Tibial nerve (tissue), 4 donors: ENCODE measurements at places on chromosomes 12 and 14.

DNA sequence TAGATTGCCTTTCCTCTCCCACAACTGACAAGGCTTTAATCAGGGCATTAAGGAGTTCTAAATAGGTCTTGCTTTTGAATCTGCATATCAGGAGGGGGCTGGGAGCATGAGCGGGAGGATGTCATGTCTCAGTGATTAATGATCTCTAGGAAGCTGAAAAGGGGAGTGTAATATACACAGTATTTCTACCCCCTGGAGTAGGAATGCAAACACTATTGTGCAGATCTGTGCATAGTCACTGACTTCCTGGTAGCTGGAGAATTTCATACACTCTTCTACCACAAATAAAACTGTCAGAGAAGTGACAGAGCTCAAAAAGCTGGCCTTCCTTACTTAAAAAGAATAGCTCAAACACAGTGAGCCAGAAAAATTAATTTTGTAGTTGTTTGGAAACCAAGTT is 65.8 kb downstream of the RIC8B start:
- H3K4me1 ChIP-seq: peaks cover 3% of the 10 kb centered on the region
- H3K27me3 ChIP-seq: no peaks in the 10 kb centered on the region
- H3K4me3 ChIP-seq: no peak overlapping the region
- no peaks in the 10 kb centered on the region for H3K36me3 ChIP-seq

DNA sequence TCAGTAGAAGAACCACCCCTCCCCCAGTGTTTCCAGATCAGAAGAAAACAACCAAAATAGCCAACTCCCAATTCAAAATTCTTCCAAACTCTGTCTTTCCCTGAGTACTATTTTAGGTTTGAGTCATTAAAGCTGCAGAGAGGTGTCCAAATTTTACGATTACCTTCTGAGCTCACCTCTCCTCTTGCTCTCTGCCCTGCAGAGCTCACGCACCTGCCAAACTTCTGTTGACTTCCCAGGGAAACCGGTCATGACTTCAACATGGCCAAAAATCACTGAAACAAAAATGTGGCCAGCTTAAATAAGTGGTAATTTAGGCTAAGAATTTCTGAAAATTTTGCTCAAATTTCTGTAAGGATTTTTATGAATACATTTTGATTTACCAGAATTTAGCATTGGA is 70.9 kb upstream of the OTX2 start:
- H3K36me3 ChIP-seq: no peaks in the 10 kb centered on the region
- no peak for DNase-seq
- no peaks in the 10 kb centered on the region for H3K27me3 ChIP-seq

DNA sequence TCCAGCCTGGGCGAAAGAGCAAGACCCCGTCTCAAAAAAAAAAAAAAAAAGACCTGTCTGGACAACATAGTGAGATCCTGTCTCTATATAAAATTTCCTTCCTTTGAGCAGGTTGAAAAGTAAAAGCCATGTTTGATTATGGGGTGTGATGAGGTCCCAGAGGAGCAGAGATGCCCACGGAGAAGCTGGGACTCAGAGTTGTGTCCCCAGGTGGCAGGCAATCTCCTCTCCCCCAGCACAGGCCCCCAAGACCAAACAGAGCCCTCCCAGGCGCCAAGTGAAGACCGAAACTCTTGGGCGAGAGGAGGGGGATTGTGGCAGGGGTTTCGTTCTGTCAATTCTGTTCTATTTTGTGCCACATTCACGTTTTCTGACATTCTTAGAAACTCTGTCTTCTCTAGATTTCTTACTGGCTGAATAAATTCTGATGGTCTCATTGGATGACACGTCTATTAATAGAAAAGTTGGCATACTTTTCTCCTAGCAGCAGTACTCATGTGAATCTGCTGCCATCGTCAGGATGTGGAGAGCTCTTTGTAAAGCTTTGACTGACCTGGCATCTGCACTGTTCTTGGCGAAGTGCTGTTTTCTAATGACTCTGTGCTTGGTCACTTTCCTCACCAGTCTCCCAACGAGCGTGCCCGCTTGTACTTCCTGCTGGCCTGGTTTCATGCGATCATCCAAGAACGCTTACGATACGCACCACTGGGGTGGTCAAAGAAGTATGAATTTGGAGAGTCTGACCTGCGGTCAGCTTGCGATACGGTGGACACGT is 43.4 kb downstream of the HSP90AA1 start:
- H3K27me3 ChIP-seq: no peaks in the 10 kb centered on the region
- H3K27ac ChIP-seq: no peak overlapping the region
- no peak overlapping the region for H3K4me3 ChIP-seq
- peaks cover 100% of the 10 kb centered on the region for H3K36me3 ChIP-seq
- H3K4me1 ChIP-seq: peaks cover 15% of the 10 kb centered on the region

DNA sequence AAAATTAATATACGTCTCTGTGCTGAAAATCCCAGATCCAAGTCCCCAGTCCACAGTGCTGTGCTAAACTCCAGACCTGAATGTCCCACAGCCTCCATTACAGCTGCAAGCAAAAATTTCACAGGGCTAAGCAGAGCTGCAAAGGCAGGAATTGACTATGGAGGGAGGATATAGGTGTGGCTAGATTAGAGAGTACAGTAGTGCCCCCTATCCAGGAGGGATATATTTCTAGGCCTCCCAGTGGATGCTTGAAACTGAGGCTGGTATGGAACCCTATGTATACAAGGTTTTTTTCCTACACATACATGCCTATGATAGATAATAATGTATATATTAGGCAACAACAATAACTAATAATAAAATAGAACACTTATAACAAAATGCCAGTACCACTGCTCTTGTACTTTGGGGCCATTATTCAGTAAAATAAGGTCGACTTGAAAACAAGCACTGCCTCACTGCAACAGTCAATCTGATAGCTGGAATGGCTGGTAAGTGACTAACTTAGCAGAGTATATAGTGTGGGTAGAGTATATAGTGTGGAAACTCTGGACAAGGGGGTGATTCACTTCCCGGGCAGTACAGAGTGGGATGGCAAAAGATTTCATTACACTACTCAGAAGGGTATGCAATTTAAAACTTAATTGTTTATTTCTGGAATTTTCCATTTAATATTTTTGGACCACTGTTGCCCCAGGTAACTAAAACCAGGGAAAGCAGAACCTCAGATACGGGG is 82.7 kb downstream of the C14orf132 start:
- no peak overlapping the region for H3K4me3 ChIP-seq
- H3K27me3 ChIP-seq: no peaks in the 10 kb centered on the region
- no peaks in the 10 kb centered on the region for H3K36me3 ChIP-seq
- peak overlapping the region; percentile 32 for H3K27ac ChIP-seq
- H3K4me1 ChIP-seq: peaks cover 36% of the 10 kb centered on the region

DNA sequence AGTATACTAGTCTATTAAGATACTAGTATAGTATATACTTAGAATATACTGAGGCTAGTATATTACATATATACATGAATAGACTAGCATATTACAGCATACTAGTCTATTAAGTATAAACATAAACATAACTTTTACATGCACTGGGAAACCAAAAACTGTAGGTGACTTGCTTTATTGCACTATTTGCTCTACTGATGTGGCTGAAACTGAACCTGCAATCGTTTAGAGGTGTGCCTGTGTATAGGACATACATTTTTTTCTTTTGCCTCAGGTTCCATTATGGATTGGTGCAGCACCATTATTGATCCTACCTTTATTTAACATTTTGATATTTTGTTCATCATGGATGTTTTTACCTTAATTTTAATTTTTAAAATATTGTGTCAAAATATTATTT is 143.2 kb upstream of the RGS6 start:
- H3K4me1 ChIP-seq: no peaks in the 10 kb centered on the region
- no peak overlapping the region for H3K27ac ChIP-seq
- H3K27me3 ChIP-seq: no peaks in the 10 kb centered on the region
- H3K36me3 ChIP-seq: no peaks in the 10 kb centered on the region
- no peak for DNase-seq
- no peak overlapping the region for H3K4me3 ChIP-seq

DNA sequence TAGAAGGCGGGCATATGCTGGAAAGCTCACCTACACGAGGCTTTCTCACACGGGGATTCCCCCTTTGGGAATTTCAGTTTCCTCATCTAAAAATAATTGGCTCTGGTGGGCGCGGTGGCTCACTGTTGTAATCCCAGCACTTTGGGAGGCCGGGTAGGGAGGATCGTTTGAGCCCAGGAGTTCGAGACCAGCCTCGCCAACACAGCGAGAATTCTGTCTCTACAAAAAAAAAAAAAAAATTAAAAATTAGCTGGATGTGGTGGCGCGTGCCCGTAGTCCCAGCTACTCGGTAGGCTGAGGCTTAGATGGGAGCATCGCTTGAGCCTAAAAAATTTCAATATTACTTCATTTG is 400 bp upstream of the NDUFA12 start:
- H3K27me3 ChIP-seq: no peaks in the 10 kb centered on the region
- H3K4me3 ChIP-seq: peak overlapping the region; percentile 84
- no peak for DNase-seq
- peaks cover 24% of the 10 kb centered on the region for H3K36me3 ChIP-seq

DNA sequence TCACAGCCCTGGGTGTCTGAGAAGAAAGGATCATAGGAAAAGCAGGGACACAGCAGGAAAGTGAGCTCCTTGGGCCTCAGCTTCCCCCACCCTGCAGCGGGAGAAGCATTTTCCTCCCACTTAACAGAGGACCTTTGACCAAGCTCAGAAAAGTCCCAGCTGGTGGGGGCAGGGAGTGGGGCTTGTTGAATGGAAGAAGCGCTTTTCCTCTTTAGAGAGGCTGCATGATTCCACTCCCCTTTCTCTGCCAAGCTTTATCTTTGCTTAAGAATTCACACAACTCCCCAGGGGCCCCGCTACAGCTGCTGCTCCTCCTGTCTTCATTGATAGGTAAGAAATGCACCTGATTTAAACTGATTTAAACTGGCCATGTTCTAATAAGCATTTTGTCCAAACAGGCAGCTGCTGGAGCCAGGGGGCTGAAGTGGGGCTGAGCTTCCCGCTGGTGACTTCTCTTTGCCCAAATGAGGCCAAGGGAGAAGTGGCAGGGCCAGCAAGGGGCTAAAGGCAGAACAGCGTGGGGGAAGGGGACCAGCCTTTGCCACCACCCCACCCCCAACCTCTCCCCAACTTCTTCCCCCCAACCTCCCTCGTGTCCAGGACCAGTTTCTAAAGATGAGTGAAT is 1.7 kb upstream of the PAPLN start:
- no peak overlapping the region for H3K4me3 ChIP-seq
- H3K27me3 ChIP-seq: peaks cover 13% of the 10 kb centered on the region

- H3K27ac ChIP-seq: no peak overlapping the region
- no peak for DNase-seq
- H3K4me3 ChIP-seq: no peak overlapping the region
- H3K4me1 ChIP-seq: no peaks in the 10 kb centered on the region
- no peaks in the 10 kb centered on the region for H3K36me3 ChIP-seq
These were observed 25.4 kb downstream of the DHRS2 start for GRCh38 chr14:23661542-23661941.

- no peaks in the 10 kb centered on the region for H3K4me1 ChIP-seq
- H3K36me3 ChIP-seq: peaks cover 23% of the 10 kb centered on the region
- DNase-seq: no peak
- H3K27ac ChIP-seq: no peak overlapping the region
- no peaks in the 10 kb centered on the region for H3K27me3 ChIP-seq
These were observed 22.4 kb upstream of the PDE1B start for GRCh38 chr12:54526812-54527630.

GRCh38 chr12:56230432-56231183 is 757 bp downstream of the SLC39A5 start:
- no peaks in the 10 kb centered on the region for H3K4me1 ChIP-seq
- H3K27me3 ChIP-seq: no peaks in the 10 kb centered on the region
- peak overlapping the region; percentile 62 for H3K27ac ChIP-seq
- H3K36me3 ChIP-seq: no peaks in the 10 kb centered on the region

GRCh38 chr14:66045572-66046021 is 440.6 kb upstream of the CCDC196 start:
- no peak overlapping the region for H3K4me3 ChIP-seq
- H3K36me3 ChIP-seq: no peaks in the 10 kb centered on the region
- no peaks in the 10 kb centered on the region for H3K4me1 ChIP-seq
- no peak overlapping the region for H3K27ac ChIP-seq
- DNase-seq: no peak

DNA sequence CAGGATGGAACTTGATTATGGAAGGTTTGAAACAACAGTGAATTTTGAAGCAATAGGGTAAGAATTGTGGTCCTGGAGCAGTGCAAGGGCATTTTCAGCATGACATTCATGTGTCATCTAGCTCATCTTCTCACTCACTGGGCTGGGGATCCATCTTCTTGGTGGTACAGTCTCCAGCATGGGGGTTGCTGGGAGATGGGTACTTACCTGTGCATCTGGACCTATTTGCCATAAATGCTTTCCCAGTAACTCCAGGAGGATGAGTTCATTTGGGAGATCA is 7.2 kb downstream of the HSP90AA1 start:
- no peaks in the 10 kb centered on the region for H3K27me3 ChIP-seq
- no peak overlapping the region for H3K27ac ChIP-seq
- H3K4me1 ChIP-seq: peaks cover 18% of the 10 kb centered on the region
- H3K4me3 ChIP-seq: no peak overlapping the region
- peaks cover 81% of the 10 kb centered on the region for H3K36me3 ChIP-seq

DNA sequence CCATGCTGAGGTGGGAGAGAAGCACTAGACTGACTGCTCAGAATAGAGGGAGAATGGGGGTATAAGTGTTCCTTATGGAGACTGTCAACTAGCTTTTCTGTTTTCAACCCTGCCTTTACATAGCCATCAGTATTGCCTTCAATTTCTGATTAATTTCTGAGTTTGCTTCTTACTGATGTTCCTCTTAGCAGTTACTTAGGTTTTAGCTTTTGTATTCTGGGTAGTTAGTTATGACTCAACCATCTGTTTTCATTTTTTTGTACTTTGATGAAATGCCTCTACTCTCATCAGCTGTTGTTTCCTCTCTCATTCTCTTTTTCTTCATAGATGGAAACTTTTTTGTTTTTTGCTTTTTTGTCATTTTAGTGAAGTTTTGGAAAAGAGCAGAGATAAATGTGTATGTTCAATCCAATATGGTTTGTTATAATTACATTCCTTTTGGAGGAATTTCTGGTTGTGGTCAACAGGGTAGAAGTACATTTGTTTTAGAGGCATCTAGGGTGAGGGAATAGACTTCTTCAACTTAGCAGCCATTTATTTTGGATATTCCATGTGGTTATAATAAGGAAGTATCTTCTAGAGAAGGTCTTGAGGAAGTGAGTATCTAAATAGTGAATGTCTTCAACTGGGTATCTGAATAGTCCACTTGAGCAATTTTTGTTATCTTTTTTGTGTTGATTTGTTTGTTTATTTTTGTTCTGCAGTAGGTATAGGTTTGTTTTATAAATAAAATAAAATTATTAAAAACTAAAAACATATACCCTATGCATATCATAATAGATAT is 29.6 kb downstream of the PMCH start:
- no peak for DNase-seq
- no peak overlapping the region for H3K27ac ChIP-seq
- H3K4me1 ChIP-seq: no peaks in the 10 kb centered on the region
- no peak overlapping the region for H3K4me3 ChIP-seq

DNA sequence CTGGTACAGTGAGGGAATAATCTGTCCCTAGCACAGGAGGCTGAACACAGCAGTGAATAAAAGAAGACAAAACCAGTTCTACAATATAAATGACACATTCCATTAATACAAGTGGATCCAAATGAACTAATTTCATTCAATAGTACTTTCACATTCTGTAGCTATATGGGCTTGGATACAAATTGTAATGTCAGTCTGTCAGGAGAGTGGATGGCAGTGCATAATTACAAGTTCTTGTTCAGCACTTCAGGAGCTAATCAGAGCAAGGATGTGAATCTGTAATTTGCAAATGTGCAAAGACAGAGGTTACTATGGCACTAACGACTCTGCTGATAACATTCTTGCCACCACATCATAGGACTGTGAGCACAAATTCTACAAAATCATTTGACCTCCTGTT is 697.9 kb downstream of the DIO2 start:
- H3K4me1 ChIP-seq: peaks cover 16% of the 10 kb centered on the region
- H3K27ac ChIP-seq: no peak overlapping the region
- H3K36me3 ChIP-seq: no peaks in the 10 kb centered on the region
- no peak for DNase-seq
- H3K4me3 ChIP-seq: no peak overlapping the region
- H3K27me3 ChIP-seq: no peaks in the 10 kb centered on the region
